ENCODE measurements at places on chromosomes 12 and 14.

GRCh38 chr12:109099431-109100020 lies 2.1 kb downstream of the UNG start:
- no peak for DNase-seq

DNA sequence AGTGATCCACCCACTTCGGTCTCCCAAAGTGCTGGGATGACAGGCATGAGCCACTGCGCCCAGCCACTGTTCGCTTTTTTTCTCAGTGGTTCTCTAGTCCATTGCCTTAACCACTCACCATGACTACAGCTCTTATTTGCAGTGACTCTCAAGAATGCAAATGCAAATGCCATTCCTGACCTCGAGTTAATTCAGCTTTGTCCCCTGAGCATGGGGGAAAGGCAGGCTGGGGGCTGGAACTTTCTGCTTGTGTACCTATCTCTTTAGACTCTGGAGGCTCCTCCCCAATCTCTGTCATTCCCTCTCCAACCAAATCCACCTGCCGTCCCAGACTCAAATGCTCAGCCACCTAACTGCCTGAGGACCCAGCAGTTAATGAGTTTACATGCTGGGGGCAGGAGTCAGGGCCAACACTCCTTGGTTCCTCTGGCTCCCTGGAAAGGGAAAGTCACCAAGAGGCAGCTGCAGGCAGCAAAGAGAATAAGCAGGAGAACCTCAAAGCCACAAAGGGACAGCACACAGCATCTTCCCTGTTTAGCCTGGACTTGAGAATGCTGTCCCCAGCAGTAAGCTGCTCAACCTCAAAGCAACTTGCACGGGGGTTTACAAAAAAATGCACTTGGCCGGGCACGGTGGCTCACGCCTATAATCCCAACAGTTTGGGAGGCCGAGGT lies 5.3 kb upstream of the HNF1A start:
- DNase-seq, result no peak

DNA sequence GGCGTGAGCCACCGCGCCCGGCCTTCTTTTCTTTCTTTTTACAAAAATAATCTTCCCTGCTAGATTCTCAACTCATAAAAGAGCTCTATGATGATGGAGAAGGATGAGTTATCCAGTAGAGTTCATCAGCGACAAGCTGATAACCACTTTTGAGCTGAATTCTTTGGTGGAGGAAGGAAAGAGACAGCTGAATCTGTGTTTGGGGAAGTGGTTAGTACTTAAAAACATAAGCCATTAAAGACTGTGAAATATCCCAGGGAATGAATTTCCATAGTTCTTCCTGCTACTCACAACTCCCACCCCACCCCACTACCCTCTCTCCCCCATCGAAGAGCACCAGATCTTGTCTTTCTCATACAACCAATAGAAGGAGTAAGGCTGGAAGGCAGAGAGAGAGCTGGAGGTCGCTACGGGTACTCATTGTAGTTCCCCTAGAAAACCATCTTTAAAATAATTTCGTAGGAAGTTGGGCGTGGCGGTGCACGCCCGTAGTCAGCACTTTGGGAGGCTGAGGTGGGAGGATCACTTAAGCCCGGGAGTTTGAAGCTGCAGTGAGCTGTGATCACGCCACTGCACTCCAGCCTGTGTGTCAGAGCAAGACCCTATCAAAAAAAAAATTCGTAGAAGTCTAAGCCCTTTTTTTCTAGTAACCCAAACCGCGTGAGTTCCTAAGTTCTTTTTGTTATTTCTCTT lies 647 bp upstream of the ESPL1 start:
- no peak for DNase-seq

GRCh38 chr14:68598621-68599447 lies 194.0 kb downstream of the ZFP36L1 start:
- DNase-seq, result no peak

- no peak for DNase-seq
Measured at GRCh38 chr14:101481557-101481956, 79.7 kb upstream of the DIO3 start.

- DNase-seq, result no peak
Measured at GRCh38 chr12:62689042-62689839, 222.6 kb downstream of the MON2 start.

GRCh38 chr14:101554991-101555668 lies 6.2 kb upstream of the DIO3 start:
- no peak for DNase-seq

DNA sequence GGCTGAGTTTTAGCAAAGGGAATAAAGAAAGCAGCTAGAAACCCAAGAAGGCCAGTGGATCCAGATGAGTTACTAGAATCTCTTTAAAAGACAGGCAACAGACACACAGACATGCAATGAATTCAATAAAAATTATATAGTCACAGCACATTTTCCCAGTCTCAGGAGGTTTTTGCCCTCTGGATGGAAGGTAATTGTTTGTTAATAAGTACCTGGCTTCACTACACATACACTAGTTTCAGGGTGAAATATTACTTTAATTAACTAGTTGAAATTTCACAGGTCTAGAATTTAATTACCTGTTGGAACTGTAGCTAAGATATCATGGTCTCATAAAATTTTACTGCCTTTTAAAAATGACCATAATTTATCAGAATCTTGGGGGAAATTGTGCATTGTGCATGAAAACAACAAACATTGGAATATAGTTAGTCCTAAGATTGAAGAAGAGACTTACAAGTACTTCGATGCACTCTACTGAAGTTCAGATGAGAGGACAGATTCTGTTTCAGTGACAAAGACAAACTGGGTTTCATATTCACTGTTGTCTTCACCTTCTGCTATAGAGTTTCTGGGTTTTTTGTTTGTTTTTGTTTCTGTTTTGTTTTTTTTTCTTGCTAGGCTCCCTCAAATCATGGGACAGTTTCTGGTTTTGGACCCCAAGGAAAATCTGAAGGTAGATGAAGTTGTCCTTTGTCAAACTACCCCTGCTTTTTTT lies 277.0 kb upstream of the GARIN6 start:
- DNase-seq, result no peak

- DNase-seq, result no peak
Measured at GRCh38 chr12:95266254-95266653, 48.6 kb downstream of the VEZT start.

Measured in activated T-cell treated with anti-CD3 and anti-CD28 coated beads for 1 hour (primary cell).